Aortic smooth muscle cell (primary cell): ENCODE measurements at places on chromosomes 4 and X. TPM values are rescaled to one million over a fixed set of nuclear protein-coding genes. Genes with fewer than 3 reads are reported as not detected.

CTSO gene
- 26.0 and 27.5 TPM in 2 replicates for total RNA-seq

SMARCA1 gene
- 59.8 and 78.5 TPM in 2 replicates for total RNA-seq

PFKFB1 gene
- 0.19 TPM in 1 of 2 replicates, not detected in the other for total RNA-seq

RTL9 gene
- under 0.01 and 0.06 TPM in 2 replicates for total RNA-seq

ADAMTS3 gene
- 11.1 and 31.7 TPM in 2 replicates for total RNA-seq

MAGEB10 gene
- total RNA-seq, result not detected in 2 replicates

EREG gene
- total RNA-seq, result under 0.01 and 0.13 TPM in 2 replicates

ETDB gene
- total RNA-seq, result not detected in 2 replicates
